ENCODE measurements at places on chromosomes 7 and 10.

DNA sequence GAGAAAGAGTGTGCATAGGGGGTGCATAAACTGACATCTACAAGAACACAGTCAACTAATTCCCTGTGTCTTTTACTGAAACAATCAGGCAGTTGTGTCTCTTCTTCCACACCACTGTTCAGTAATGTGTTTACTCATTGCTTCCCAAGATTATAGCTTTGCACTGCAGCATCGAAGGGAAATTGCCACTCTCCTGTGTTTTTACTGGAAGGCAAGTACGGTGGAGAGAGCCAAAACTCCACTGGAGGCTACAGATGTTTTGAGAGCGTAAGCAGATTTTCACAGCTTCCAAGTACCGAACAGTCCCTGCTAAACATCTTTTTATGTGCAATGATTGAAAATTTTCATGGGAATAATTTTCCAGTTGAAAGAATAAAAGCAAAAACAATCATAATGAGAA, 510.5 kb upstream of the AKR1E2 start:
- no peak for DNase-seq

DNA sequence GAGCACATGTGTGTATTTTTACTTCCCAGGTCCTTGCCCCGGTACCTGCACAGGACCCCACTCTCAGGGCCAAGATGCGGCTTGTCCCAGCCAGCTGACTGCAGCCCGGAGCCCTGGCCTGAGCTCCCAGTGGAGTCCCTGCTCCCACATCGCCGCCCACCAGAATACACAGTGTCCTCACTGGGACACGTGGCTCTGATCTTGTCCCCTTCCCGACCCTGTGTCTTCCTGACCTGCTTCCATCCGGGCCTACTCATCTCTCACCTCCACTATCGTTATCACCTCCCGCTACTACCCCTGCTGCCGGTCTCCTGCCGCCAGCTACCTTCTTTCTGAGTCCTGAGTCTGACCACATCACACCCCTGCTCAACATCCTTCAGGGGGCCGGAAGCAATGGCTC, 146.3 kb upstream of the CHST15 start:
- no peak for DNase-seq

DNA sequence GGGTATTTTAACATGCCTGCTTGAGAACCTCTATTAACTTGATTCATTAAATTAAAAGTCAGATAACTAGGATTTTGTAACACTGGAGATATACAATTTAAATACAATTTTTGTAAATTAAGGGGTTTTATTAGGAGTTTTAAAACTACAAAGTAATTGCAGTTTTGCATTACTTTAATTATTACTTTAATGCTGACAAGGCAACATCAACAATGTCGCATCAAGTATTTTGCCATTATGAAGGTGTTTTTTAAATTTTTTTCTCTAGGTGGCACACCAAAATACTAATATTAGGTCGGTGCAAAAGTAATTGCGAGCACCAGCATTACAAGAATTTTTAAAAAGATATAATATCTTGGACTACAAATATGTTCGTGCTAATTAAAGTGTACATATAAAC, 513.4 kb downstream of the ANKRD7 start:
- DNase-seq = no peak

- DNase-seq = no peak
These were observed 19.7 kb upstream of the BNIP3 start for GRCh38 chr10:132001238-132001972.

DNA sequence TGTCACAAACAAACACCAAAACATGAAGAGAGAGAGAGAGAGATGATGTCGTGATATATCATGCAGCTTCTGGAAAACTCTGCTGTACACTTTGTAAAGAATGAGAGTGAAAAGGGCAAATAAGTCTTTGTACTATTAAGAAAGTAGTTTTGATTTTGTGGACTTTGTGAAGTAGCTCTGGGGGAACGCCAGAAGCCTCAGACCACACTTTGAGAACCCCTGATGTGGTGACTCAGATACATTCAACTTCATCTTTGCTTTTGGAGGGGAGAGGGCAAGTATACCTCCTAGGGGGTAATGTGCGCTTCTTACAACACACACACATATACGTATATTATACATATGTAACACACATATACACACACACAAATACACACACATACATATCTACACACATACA, 84.3 kb downstream of the GALNT17 start:
- DNase-seq = no peak

- no peak for DNase-seq
These were observed 40.5 kb downstream of the CAPZA2 start for GRCh38 chr7:116902867-116903266.

DNA sequence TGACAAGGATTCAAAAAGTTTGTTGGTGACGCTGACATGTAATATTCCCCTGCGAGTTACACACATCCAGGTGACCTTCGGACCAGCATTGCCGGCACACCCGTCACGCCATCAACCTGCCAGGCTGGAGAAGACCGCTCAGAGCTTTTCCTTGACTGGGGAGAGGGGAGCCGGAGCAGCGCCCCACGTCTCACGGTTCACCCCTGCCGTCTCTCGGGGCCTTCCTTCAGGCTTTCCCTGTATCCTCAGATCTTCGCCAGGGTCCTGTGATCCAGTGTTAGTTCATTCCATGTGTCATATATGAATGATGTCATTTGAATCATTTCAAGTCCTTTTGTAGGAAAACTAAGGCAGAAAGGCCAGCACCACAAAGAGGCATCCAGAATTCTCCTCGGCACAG, 127.8 kb downstream of the MGMT start:
- no peak for DNase-seq

GRCh38 chr10:60348982-60349381, 40.7 kb downstream of the ANK3 start:
- DNase-seq = no peak

- no peak for DNase-seq
These were observed 143.2 kb downstream of the USP6NL start for GRCh38 chr10:11468126-11468742.

DNA sequence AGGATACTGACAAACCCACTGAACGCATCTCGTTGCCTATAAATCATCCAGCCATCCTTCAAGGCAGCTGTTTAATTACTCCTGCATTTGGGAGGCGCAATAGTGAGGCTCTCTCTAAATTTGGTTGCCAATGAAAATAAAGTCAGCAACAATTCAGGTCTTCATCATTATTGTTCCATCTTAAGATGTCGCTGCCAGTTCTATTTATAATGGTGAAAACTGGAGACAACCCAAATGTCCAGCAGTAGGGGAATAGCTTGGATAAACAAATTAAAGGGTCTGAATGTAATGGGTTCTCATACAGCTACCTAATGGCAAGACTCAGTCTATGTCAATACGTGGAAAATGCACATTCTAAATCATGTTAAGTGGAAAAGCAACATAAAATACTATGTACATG, 120.1 kb upstream of the PLXNA4 start:
- no peak for DNase-seq

GRCh38 chr10:118832241-118832651, 77.5 kb upstream of the CACUL1 start:
- DNase-seq = no peak

GRCh38 chr10:97822261-97822687, 27.4 kb upstream of the GOLGA7B start:
- DNase-seq = no peak

GRCh38 chr7:132464740-132465139, 111.5 kb downstream of the PLXNA4 start:
- no peak for DNase-seq

DNA sequence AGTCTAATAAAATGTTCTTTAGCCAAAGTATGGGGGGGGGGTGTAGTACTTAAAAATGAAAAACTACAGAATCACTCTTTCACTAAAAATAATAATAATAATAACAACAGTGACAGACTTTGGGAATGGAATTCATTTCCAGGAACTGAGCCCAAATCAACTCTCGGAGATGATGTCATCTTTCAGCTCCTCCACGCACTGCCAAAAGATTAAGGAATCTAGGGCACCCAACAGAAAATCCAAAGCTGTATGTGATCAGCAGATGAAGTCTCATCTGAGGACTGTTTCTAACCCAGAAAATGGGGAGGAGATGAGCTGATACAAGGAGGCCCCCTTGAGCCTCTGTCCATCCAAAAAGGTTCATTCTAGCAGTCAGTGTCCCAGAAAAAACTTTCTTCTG, 54.5 kb downstream of the GRB10 start:
- DNase-seq = no peak

DNA sequence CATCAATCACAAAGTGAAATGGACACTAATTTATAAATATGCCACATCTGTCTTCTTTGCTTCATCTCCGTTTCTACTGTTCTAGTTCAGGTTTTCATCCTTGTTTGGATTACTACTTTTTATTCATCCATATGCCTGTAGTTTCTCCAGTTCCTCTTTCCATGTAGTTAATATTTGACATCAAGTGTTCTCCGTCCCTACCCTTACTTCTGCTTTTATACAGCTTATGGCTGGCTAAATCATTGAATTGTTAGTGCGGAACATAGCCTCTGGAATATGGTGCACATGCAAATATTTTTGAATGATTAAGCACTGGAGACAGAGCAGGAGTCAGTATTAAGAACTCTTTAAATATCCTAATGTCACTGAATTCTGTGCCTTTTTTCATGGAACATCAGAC, 230.0 kb upstream of the PPP1R3A start:
- no peak for DNase-seq

Data from activated gamma-delta T cell treated with anti-CD3 and anti-CD28 coated beads, Interleukin-2, amount 50 U/mL, for 16 hours (primary cell).